Panc1 (cell line): ENCODE measurements at places on chromosomes 4 and X. TPM values are rescaled to one million over a fixed set of nuclear protein-coding genes. Genes with fewer than 3 reads are reported as not detected.
A peak's percentile ranks its signal among the peaks of the same experiment; 100 is the strongest.

DNA sequence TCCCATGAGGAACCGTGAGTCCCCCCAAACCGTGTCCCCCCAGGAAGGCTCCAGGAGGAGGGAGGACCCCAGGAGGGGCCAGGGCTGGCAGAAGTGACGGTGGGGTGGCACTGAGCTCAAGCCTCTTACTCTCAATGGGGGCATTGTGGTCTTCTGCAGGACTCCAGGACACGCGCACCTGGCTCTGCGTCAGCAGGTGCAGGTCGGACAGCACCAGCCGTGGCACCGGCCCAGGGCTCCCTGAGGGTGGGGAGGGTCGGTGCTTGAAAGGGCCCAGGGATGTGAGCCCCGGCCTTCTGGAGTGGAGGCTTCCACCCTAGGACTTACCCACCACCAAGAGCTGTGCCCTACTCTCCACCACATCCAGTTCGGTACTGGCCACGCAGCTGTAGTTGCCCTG lies 18.3 kb downstream of the L1CAM start:
- no peak for DNase-seq

DNA sequence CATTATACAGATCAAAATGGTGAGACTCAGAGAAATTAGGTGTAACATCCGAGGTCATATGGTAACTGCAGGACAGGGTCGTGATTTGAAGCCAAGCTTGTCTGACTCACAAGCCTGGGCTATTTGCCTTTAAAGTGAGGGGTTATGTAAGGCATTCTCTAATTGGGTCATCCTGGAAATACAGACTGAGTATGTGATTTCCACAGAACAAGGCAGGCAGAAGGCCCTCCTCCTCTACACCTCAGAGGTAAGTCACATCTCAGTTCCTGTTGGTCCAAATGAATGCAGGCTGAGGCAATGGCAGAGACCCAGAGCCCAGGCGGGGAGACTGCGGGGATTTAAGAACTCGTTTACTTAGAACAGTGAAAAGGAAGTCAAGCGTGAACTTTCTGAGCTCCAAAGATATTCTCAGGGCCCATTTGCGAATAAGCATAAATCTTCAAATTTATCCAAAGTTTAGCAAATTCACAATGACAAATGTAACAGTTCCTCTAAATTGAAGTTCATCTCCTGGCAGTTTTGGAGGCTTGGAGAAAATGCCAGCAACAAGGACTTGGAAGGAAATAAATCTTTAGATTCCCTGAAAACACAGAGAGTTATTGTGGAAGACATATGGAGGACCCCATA lies 153.3 kb downstream of the LDB2 start:
- DNase-seq = no peak

DNA sequence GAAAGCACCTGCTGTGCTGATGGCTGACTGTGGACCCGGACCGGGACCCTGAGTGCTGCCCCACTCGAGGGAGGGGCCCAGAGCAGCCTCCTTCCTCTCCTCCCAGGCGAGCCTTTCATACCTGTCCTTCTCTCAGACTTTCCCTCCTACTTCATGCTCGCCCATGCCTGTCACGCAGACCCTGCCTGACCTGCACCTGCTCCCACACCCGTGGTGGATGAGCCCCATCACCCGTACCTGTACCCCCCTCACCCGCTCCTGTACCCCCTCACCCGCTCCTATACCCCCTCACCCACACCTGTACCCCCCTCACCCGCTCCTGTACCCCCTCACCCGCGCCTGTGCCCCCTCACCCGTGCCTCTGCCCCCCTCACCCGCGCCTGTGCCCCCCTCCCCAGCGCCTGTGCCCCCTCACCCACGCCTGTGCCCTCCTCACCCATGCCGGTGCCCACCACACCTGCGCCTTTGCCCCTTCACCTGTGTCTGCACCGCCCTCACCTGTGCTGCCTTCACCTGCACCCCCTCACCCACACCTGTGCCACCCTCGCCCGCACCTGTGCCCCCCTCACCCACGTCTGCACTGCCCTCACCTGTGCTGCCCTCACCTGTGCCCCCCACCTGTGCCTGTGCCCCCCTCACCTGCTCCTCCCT lies 5.8 kb downstream of the MAEA start:
- no peak for DNase-seq

GRCh38 chrX:68646421-68646820 lies 1.0 kb upstream of the STARD8 start:
- DNase-seq = no peak

DNA sequence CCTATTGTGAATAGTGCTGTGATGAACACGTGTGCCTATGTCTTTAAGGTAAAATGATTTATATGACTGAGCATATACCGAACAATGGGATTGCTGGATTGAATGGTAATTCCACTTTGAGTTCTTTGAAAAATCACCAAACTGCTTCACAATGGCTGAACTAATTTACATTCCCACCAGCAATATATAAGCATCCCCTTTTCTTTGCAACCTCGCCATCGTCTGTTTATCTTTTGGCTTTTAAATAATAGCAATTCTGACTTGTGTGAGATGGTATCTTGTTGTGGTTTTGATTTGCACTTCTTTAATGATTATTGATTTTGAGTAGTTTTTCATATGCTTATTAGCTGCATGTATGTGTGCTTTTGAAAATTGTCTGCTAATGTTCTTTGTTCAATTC lies 31.8 kb upstream of the UGT2A1 start:
- DNase-seq = no peak

DNA sequence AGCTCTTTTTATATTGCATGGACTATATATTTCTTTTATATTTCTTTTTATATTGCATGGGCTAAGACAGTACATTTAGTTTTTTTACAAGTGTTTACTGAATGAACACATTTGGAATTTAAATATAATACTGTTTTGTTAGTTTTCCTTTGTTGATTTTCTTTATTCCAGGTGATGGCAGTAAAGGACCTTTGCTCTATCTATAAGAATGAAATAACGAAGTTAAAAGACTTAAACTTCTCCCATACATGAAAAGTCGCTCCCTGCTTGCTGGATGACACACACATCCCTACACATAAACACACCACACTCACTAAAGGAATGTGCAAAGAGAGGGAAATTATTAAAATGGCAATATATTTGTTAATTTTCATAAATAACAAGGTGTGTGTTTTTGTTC lies 102.5 kb upstream of the ANXA10 start:
- peak; percentile 2 for DNase-seq

DNA sequence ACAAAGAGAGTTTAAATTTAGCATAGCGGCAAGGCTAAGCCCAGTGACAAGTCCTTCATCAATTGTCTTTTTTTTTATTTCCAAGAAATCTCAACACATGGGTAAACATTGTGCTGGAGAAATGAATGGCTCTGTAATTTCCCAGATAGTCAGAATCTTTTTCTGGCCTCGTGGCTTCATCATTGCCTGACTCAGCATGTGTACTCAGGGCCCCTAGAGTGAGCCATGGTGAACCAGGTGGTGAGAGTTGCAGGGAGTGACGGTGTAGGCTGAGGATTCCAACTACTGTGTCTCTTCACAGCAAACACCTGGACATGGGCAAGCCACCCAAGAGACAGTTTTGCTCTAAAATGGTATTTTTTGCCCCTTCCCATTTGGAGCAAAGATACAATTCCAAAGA lies 43.1 kb upstream of the UCP1 start:
- DNase-seq = no peak

GRCh38 chr4:38123555-38123954 lies 163.4 kb downstream of the PTTG2 start:
- no peak for DNase-seq

Gene GNRHR
- not detected for total RNA-seq

Gene CLDN22
- not detected for total RNA-seq

Gene ZNF185
- 5.4 TPM for total RNA-seq

Gene DDX53
- not detected for total RNA-seq

Gene KIAA1210
- not detected for total RNA-seq
